ENCODE measurements at places on chromosomes 13 and 19.

DNA sequence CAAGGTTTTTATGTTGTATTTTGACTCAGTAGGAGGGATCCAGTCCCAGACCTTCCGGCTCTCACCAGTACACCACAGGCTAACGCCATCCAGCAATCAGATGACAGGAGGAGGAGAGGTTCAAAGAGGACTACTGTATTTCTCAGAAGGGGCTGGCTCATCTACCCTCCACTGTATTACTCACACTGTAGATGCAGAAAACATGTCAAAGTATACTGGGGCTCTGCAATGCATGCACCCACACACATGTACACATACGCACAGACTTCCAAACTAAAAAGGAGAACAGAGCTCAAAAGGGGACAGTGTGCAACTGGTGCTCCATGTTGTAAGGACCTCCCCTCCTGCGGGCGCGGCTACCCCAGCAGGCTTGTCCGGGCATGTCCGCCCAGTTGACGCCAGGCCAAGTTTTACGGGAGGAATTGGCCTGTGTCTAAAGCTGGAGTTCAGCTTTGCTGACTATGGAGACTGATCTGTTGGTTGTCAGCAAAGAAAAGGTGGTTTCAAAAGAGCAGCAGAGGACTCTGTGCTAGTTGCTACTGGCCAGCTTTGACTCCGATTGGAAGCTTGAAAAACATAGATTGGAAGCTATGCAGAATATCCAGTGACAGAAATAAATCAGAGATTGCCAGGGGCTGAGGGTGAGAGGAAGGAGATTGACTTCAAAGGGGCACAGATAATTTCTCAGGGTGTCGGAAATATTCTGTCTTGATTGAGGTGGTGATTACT, 314.2 kb downstream of the DLEU7 start:
- peak; percentile 95 for DNase-seq

DNA sequence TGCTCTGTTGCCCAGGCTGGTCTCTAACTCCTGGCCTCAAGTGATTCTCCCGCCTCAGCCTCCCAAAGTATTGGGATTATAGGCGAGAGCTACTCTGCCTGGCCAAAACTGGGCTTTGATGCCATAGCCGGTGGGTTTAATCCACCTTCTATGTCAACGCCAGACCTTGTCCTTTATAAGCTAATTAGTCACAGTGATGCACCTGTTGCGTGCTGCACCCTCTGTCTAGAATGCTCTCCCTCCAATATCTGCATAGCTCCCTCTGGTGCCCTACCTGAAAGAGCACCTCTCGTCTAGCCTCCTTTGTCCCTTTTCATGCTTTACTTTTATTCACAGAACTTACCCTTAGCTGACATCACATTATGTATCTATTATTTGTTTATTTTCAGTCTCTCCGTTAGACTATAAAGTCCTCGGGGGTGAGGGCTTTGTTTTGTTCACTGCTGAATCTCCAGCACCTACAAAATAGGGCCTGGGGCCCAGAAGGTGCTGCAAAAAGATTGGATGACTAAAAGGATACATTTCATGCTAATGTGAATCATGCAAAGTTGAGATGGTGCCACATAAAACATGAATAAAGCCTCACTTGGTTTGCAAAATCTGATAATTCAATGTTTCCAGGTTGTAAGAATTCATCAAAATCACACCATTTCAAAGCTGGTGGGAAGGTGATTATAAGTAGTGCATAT, 148.1 kb downstream of the USP12 start:
- no peak for DNase-seq

- no peak for DNase-seq
These were observed 20.8 kb downstream of the PLEKHJ1 start for GRCh38 chr19:2215281-2215751.

DNA sequence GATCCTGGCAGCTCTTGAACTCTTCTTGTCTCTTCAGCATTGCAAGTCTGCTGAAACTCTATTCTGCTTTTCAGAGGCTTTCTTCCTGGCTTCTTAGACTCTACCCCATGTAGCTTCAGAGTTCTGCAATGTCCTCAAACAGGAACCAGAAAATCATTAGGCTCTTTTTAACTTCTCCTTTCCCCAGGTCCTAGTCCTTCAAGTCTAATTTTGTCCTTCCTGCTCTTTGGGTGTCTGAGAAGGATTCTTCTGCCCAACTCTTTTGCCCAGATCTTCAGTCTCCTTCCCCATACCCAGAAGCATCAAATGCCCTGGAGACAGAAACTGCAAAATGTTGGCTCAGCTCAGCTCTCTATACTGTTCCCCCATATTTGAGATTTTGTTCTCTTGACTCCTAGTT, 50.0 kb upstream of the CALM3 start:
- no peak for DNase-seq

DNA sequence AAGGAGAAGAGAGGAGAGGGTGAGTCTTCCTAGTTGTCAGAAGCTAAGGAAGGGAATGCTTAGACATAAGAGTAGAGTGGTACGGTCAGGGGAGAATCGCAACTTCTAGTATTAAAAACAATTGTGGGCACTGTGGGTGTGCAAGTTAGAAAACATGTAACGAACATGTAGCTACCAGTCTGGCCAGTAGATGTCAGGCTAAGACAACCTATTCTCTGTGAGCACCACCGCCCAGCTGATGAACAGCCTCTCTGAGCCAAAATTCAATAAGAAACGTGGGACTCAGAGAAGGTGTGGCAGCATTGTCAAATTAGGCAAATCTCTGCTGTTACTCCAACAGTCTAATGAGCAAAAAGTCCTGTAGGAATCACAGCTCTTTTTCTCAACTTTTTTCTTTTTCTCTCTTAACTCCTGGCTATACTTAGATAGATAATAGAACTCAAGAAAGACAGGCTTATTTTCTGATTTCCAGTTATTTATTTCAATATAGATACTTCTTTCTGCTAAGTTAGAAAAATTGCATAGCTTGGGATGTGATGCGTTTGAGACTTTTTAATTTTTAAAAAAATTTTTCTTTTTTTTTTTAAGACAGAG, 186.2 kb downstream of the USP12 start:
- peak; percentile 52 for DNase-seq

GRCh38 chr13:36377826-36378468, 31.8 kb upstream of the SPART start:
- peak; percentile 76 for DNase-seq

DNA sequence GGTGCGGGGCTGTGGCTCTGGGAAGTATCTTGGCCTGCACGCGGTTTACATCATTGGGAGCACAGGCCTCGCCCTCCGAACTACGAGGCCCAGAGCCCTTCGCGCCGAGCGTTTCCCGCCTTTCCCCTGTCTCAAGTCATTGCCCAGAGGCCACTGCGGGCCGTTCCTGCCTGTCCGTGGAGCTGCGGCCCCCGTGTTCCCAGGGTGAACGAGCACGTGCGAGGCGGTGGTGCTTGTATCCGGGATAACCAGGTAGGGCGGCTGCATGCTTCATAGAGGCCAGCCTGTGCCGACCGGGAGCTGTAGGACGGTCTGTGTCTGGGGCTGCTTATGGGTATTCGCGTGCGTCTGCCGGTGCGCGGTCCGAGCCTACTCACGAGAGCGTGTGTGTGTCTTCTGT, 32.5 kb downstream of the ZNF527 start:
- no peak for DNase-seq

DNA sequence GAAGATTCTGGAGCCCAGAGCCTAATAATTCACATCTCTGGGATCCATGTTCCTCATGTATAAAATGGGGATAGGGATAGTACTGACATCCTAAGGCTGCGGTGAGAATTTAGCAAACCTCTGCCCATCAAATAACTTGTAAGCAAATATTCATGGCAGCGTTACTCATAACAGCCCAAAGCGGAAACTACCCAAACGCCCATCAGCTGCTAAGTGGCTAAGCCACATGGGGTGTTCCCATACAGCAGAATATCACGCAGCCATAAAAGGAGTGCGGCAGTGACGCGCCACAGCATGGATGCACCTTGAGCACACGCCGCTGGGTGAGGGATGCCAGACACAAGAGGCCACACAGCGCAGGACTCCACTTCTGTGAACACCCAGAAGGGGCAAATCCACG, 19.7 kb downstream of the VRK3 start:
- no peak for DNase-seq

GRCh38 chr13:34474187-34474868, 467.7 kb upstream of the NBEA start:
- DNase-seq = no peak

DNA sequence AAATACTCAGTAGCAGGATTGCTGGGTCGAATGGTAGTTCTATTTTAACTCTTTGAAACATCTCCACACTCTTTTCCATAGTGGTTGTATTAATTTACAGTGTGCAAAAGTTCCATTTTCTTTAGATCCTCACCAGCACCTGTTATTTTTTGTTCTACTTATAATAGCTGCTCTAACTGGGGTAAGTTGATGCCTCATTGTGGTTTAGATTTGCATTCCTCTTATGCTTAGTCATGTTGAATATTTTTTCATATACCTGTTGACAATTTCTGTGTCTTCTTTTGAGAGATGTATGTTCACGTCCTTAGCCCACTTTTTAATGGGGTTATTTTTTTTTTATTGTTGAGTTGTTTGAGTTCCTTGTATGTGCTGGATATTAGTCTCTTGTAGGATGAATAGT, 144.6 kb downstream of the NBEA start:
- DNase-seq = peak; percentile 20

GRCh38 chr13:109412283-109412901, 374.0 kb downstream of the IRS2 start:
- peak; percentile 62 for DNase-seq

DNA sequence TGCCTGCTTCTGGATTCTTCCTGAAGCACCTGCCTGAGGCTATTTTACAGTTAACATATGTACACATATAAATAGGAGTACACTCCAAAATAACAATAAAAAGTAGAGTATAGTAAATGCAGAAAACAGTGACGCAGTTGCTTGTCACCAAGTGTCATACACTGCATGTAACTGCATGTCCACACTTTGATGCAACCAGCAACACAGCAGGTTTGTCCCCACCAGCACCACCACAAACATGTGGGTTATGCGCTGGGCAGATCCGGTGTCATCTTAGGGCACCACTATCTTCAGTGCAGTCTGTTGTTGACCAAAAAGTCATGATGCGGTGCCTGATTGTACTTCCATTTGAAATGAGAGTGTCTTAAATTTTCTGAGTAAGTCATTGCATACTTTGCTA, 51.3 kb downstream of the COL4A2 start:
- DNase-seq = no peak

DNA sequence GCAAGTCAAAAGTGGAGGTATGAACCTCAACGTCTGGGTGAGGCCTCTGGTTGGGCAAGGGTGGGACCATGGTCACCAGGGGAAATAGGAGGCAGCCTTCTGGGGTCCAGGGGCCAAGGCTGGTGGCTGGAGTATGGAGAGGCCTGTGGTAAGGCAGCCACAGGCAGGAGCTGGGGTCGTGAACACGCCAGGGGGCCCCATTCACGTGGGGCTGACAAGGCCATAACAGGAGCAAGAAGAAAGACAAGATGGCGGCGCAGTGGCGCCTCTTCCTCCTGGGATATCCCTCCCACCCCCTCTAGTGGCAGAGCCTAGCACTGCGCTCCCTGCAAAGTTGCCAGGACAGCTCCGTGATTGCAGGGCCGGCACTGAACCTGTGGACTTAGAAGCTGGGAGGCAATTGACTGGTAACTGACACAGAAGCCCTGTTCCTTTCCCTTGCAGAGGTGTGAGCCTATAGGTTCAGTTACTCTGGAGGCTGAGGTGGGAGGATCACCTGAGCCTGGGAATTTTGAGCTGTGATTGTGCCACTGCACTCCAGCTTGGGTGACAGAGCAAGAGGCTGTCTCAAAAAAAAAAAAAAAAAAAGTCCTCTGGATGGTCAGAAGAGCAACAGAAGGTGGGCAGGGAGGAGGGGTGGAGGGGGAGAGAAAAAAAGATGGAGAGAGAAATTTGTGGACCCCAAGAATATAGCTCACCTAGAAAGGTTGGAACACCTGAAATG, 19.7 kb upstream of the EDDM13 start:
- peak; percentile 28 for DNase-seq

DNA sequence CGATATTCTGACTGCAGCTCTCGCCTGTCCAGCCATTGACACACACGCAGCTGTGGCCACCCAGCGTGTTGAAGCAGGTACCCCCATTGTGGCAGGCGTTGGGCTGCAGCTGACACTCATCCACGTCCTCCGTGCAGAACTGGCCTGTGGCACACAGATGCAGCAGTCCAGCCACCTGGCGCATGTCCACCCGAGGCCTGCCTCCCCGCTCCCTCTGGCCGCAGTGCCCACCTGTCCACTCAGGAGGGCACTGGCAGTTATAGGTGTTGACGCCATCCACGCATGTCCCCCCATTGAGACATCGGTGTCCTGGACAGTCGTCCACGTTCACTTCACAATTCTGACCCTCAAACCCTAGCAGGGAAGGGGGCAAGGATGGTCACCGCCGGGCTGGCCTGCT, 9.3 kb downstream of the NOTCH3 start:
- no peak for DNase-seq

DNA sequence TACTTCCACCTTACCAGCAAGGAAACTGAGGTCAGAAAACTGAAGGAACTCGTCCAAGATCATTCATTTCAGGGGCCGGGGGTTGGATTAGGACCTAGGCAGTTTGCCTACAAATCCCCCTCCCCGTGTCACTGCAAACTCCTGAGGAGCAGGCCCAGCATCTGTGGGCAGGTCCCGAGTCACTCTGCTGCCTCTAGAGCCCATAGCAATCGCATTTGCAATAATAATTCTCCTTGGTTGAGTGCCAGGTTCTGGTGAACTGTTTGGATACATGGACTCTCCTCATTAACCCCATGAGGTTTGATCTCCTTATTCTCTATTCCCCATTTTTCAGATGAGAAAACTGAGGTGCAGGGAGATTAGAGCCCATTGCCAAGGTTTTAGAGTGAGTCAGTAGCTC, 903 bp downstream of the PIN1 start:
- DNase-seq = no peak

DNA sequence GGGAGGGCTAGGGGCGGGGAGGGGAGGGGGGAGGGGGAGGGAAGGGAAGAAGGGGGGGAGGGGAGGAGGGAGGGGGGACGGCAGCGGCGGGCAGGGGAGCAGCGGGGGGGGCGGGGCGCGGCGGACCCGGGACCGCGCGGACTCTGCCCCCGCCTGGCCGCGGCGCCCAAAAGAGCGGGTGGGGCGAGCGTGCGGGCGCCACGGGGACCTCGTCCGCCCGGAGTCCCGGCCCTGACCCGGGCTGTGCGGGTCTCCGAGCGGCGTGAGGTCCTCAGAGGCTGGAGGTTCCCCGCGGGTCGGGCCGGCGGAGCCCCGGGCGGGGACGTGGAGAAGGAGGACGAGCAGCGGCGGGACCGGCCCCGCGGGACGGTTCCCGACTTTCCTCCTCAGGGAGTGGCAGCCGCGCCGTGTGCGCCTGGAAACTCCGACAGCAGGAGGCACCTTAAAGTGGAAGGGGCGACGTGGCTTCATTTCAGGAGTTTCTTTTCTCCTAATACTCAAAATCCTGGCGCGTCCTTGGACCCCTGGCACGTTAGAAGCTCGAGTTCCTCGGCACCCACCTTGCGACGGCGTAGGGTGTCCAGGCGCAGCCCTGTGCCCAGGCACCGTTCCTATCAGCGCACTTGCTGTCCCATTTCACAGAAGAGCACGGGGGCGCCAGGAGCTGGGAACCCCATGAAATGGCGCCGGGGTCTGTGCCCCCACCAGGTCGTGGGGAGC, 518 bp upstream of the PLPP2 start:
- no peak for DNase-seq

GRCh38 chr13:44249431-44249836, 124.2 kb upstream of the SERP2 start:
- peak; percentile 77 for DNase-seq

GRCh38 chr13:106530980-106531481, 4.4 kb downstream of the EFNB2 start:
- no peak for DNase-seq
